ENCODE measurements at places on chromosomes 6 and 20.

DNA sequence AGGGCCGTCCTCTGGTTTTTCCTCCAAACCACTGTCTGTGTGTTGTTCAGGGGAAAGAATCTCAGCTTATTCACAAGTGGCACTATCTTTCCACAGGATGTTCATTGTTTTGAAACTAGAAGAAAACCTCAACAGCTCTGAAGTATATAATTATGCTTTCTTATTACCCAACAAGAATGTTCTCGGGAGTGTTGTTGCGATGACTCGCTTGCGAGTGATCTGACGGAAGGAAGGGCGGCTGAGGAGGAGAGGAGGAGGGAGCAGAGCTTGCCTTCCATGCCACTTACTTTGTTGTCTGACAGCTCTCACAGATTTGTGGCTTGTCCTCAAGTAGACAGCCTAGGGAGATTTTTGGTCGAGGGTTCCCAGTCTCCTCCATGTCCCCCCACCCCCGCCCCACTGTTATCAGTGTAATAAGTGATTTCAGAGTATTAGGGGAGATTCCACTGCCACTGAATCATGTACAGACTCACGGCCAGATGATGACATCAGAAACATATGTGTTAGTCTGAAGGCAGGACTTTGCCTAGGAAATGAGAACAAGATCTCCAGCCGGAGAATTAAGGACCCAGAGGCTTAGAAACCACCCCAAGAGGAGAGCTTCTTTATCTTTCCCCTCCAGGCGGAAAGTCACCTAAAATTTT lies 80.7 kb upstream of the CCN6 start:
- peak; percentile 35 for DNase-seq

GRCh38 chr20:45318948-45319347 lies 10.8 kb upstream of the MATN4 start:
- DNase-seq: no peak

DNA sequence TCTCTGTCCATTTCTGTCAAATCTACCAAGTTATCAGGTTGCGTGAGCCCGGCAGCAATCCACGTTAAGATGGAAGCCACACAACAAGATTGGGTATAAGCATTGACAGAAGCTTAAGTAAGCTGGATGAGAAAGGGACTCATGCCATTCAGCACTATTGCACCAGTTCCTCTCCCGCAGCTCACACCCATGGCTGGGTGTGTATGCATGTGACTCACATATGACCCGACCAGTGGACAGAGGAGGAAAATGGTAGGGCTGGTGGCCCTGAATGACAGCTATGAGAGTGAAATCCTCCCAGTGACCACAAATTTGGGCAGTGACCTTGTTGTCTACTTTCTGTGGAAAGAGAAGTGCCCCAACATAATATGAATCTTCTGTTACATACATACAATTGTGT lies 113.5 kb downstream of the OTOR start:
- DNase-seq: no peak

DNA sequence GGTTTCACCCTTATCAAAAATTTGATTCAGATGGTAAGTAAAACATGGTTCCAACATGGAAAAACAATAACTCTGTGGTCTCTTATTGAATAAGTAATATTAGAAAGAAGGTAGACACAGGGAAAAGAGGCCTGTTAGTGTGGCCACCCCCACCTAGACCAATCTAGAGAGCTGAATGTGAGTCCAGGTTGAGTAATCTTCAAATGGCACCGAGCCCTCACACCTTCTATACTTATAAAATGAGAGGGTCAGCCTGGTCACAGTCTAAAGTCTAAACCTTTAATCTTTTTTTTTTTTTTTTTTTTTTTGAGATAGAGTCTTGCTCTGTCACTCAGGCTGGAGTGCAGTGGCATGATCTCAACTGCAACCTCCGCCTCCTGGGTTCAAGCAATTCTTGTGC lies 6.9 kb downstream of the FAM184A start:
- DNase-seq: no peak

GRCh38 chr6:140101367-140101766 lies 726.9 kb upstream of the CITED2 start:
- DNase-seq: no peak

GRCh38 chr6:156909212-156910010 lies 132.2 kb downstream of the ARID1B start:
- no peak for DNase-seq

DNA sequence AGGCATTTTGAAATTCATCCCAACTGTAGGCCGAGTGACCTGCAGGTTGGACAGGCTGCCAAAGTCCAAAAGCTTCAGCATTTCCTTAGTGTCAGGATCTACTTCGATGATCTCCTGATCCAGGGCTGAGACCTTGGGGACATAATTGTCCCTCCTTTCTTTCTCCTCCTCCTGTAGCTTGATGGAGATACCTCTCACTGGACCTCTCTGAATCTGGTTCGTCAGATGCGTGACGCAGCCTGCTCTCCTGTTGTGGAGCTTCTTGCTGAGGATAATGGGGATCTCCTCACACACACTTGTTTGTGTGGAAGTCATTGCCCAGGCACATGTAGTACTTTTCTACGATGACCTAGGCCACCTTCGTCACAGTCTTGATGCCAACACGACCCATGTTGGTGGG lies 1.5 kb upstream of the MAS1L start:
- DNase-seq: no peak

DNA sequence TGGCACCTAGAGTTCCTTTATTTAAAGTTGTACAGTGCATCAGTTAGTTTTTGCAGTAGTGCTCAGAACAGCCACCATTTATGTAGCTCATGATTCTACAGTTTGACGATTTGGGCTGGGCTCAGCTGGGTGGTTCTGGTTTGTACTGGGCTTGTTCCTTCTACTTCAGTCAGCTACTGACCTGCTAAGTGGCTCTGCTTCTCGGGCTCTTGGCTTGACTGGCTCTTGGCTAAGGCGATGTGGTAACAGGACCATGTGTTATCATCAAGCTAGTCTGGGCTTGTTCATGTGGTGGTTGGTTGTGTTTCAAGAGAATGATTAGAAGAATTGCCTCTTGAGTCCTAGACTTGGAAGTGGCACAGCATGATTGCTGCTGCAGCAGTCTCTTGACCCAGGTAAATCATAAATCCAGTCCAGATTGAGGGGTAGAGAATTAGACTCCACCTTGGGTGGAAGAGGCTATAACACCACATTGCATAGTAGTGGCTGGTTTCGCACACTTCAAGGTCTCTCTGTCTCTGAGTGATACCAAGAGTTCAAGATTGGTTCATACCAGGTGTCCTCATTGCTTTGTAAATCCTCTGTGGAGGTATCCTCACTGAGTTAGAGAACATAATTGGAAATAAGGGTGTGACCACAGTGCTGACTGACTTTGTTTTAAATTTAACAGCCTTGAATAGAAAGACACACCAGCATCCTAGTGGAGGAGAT lies 253.0 kb downstream of the ARID1B start:
- no peak for DNase-seq

DNA sequence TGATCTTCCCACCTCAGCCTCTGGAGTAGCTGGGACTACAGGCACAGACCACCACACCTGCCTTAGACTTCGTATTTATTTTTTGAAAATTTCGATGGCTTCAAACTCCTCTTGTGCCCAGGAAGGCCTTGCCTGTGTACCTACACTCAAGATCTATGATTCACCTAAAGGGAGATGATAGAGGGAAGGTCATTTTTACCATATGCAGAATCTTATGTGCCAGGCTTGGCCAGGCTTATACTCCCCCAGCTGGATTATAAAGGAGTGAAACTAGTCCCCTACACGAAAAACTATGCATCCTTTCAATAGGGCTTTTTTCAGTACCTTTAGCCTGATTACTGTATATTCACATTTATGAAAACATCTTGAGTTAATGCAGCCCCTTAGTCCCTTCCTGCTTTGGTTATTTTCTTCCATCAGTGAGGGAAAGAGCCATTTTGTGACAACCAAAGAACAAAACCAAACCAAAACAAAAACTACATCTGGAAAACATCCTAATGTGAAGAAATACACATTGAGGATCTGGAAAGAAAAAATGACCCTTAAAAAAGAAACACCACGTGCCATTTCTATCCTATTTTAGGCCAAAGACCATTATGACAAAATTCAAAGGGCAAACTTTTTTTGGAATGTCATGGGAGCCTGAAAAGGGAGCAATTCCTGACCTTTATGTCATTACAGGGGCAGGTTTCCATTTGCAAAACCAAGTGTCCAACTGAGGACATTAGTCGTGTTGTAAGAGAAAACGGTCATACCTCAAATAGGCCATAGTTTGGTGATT lies 34.7 kb downstream of the RIPOR2 start:
- no peak for DNase-seq

- DNase-seq: no peak
Measured at GRCh38 chr6:38138374-38138773, 318.8 kb downstream of the ZFAND3 start.

DNA sequence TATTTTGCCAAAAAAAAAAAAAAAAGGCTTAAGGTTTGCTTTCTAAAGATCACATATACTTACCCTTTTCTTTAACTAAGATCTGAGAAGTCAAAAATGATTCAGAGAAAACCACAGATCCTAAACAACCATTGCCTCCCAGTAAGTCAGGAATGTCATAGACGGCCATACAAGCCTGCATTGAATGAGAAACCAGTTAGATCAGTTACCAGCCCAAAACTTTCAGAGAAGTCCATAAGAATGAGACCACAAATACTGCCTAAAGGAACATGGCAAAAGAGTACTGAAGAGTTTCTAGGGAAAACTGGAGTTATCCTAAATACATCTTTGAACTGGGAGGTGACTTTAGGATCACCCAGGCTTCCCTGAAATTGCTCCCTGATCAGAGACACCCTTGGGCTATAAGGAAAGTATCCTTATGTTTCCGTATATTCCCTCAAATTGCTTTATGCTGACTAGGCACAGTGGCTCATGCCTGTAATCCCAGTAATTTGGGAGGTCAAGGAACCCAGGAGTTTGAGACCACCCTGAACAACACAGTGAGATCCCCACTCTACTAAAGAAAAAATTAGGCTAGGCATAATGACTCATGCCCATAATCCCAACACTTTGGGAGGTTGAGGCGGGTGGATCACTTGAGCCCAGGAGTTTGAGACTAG lies 79.4 kb upstream of the SLC4A11 start:
- DNase-seq: no peak

DNA sequence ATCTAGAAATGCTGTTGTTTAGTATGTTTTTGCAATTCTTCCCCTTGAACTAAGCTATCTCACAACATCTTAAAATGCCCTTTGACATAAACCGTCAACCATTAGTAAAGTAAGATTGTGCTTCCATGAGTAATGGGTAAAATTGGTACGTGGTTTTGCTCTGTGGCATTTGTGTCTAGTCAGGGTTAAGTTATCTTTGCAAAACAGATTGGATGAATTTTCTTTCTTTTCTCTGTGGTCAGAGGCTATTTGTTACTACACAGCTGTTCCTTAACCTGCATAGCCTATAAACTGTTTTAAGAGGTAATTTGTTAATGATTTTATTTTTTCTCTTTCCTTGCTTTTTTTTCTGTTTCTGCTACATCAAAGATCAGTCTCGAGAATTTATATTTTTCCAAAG lies 75.4 kb downstream of the RPP40 start:
- DNase-seq: no peak

GRCh38 chr6:35178012-35178411 lies 35.7 kb upstream of the SCUBE3 start:
- no peak for DNase-seq

DNA sequence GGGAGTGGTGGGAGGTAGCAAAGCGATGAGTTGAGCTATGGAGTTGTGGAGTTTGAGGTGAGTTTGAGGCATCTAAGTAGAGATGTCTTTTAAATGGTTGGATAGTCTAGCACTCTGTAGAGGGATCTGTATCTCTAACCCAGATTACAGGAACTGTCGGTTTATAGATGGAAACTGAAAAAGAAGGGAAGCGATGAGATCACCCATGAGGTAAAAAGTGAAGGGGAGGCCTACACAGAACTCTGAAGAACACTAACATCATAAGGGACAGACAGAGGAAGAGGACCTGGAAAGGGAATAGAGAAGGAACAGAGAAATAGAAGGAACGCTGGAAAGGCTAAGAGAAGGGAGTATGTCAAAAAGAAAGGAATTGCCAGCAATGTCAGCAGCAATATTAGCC lies 2.5 kb downstream of the HINT3 start:
- DNase-seq: no peak

DNA sequence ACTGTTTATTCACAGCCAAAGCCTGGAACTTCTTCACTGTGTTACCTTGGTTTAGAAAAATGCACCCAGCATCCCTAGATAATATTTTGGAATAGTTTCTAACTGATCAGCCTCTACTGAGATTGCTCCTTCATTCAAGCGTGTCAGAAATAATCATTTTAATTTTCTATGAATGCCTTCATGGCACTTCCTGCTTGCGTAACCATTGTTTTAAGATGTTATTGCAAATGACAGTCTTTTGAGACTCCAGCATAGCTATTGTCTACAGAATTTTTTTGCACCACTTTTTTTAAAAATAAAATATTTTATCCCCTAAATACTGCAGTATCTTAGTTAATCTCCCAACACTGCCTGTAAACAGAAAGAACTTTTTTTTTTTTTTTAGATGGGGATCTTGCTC lies 213.1 kb downstream of the PHACTR1 start:
- DNase-seq: no peak
